T-helper 17 cell (primary cell): ENCODE measurements at places on chromosomes 11 and 22. TPM values are rescaled to one million over a fixed set of nuclear protein-coding genes. Genes with fewer than 3 reads are reported as not detected.

Gene RIC3
- total RNA-seq = 38.8 TPM

Gene TEAD1
- total RNA-seq = 0.55 TPM

Gene GAB4
- not detected for total RNA-seq

DNA sequence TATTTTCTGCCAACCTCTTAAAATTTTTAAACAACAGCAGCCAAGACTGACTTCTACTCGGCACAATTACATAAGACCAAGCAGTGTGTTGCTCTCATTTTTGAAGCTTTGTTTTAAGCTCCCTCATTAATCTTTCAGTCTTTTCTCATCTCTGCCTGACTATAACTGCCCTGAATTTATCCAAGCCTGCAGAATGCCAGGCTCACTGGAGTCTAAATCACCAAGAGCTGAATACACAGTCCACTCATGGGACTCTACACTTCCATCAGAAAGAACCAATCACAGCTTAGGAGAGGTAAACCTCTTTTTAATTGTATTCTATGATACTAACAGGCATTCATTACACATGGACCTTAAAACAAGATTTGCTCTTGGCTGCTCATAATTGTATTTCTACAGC, 178.7 kb downstream of the CADM1 start:
- DNase-seq = no peak

DNA sequence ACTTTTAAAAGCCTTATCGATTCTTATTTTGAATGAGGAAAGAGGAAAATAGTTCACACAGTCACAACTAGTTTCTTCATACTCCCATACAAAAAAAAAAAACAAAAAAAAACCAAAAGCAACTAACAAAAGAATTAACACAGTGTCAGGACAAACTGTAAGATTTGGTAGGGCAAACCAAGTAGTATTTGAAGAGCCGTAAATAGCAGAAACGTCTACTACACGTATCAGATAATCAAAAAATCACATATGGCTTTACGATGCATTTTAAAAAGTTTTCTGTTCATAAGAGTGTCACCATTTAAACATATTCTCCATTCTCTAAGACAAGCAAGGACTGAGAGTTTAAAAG, 2.3 kb downstream of the PICALM start:
- DNase-seq = no peak

GRCh38 chr22:20116376-20116950, 559 bp downstream of the RANBP1 start:
- no peak for DNase-seq

Gene OR6A2
- total RNA-seq = not detected

GRCh38 chr11:90757849-90758494, 535.1 kb upstream of the CHORDC1 start:
- no peak for DNase-seq

DNA sequence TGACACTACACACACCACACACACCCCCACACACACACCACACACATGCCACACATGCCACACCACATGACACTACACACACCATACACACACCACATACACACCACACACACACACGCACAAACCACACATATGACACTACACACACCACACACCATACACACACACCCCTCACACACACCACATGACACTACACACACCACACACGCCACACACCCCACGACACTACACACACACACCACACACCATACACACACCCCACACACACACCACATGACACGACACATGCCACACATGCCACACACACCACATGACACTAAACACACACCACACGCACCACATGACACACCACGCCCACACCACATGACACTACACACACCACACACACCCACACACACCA, 101.8 kb upstream of the ASPHD2 start:
- no peak for DNase-seq

DNA sequence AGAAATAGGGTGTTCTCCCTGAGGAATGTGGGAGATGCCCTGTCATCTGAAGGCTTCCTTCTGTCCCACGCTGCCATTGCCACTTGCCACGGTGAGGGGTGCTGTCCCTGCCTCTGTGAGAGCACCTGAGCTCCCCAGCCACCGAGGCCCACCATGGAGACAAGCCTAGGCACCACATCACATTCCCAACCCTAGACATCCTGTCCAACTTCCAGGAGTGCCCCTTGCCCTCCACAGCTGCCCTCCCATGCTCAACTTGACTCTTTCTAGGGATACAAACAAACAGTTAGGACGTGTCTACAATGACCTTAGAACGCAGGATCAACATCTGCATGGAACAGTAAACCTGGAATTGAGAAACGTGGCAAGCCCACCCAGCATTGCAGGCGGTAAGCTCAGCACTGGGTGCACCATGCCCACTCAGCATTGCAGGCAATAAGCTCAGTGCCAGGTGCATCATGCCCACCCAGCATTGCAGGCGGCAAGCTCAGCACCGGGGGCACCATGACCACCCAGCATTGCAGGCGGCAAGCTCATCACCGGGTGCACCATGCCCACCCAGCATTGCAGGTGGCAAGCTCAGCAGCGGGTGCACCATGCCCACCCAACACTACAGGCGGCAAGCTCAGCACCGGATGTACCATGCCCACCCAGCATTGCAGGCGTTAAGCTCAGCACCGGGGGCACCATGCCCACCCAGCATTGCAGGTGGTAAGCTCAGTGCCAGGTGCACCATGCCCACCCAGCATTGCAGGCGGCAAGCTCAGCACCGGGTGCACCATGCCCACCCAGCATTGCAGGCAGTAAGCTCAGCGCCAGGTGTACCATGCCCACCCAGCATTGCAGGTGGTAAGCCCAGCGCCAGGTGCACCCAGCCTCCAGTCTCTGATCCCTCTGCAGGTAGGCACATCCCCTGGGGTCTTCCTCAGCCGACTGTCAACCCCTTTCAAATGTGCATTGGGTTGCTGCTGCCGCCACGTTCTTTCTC, 1463.9 kb downstream of the TBC1D22A start:
- DNase-seq = no peak

DNA sequence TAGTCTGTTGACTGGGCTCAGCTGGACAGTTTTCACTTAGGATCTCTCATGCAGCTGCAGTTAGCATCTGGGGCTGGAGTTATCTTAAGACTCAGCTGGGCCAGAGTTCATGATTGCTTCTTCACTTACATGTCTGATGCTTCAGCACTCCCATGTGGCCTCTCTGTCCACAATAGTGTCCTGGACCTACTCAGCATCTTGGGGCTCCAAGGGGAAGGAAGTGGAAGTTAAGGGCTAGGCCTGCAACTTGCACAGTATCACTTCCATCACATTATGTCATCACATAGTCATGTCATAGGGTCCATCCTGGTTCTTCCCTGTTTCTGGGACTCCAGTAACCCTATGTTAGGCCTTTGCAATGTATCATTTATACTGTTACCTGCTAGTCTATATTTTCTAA, 115.9 kb downstream of the C11orf65 start:
- DNase-seq = no peak

Gene PARVG
- 94.7 TPM for total RNA-seq

Gene PRR33
- total RNA-seq = not detected

Gene OR6T1
- not detected for total RNA-seq
